ENCODE measurements at places on chromosomes 1 and 21. TPM values are rescaled to one million over a fixed set of nuclear protein-coding genes. Genes with fewer than 3 reads are reported as not detected.

Gene ARHGAP29
- total RNA-seq, result 18.4 TPM

Gene LRRC8B
- total RNA-seq, result 9.2 TPM

Gene SPRR2A
- not detected for total RNA-seq

Gene LINGO4
- not detected for total RNA-seq

Gene LCE1E
- total RNA-seq, result not detected

Gene TRABD2B
- 1.1 TPM for total RNA-seq

Gene LCE1C
- total RNA-seq, result not detected

- no peak for DNase-seq
Observed at GRCh38 chr1:1629430-1630190, 2.4 kb upstream of the MMP23B start.

Measured in SJCRH30 (cell line).